Activated T-helper 1 cell treated with Interleukin-2 at 50 U/mL for 16 hours (primary cell): ENCODE measurements at places on chromosomes 12 and 14.

DNA sequence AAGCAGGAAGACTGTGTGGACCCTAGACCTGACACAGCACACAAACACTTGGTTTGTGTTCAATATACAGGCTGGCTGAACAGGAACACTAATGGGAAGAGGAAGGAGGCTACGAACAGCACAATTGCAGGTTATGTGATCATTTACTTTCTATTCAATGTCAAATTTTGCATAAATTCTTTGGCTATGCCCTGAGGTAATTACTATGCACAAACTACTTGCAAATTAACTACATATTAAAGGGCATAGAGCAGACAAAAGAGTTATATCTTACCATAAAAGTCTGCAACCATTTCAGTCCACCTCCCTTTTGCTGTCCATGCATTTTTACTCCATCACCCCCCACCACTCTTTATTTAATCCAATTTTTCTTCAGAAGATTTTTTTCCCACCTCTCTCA lies 291.2 kb upstream of the TMTC1 start:
- no peak for DNase-seq

DNA sequence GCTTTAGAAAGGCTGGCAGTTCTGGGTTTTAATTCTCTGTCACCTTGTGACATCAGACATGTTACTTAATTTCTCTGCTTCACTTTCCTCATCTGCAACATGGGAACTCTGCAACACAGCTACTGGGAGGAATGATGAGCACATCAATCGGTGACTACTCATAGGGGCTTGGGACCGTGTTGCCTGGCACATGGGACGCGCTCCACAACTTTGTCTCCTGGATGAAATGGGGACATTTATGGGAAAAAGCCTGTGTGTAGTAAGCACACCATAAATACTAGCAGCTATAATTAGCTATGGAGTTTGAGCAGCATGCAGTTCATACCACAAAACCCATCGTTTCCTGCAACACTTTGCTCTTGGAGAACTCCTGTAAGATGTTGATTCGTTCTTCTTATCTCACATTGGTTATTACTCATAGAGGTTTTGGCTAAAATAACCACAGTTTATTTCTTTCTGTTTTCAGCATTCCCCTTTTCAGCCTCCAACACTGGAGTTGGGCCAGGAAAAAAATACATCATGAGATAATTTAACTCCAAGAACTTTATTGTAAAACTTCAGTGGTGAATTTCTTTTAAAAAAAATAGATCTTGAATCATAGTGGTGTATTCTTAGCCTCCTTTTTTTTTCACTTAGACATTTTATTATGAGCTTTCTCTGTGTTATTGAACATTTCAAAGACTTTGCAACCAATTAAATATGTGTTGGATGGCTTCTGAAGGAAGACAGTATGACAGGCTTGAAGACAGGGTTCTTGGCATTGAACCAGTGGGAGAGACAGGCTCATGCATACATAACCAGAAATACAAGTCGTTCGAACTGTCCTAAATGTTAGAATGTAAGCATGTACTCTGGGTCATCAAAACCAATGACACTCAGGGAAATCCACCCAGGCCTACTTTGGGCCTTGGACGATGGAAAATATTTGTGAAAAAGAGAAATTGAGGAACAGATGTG lies 72.7 kb downstream of the RIN3 start:
- no peak for DNase-seq

DNA sequence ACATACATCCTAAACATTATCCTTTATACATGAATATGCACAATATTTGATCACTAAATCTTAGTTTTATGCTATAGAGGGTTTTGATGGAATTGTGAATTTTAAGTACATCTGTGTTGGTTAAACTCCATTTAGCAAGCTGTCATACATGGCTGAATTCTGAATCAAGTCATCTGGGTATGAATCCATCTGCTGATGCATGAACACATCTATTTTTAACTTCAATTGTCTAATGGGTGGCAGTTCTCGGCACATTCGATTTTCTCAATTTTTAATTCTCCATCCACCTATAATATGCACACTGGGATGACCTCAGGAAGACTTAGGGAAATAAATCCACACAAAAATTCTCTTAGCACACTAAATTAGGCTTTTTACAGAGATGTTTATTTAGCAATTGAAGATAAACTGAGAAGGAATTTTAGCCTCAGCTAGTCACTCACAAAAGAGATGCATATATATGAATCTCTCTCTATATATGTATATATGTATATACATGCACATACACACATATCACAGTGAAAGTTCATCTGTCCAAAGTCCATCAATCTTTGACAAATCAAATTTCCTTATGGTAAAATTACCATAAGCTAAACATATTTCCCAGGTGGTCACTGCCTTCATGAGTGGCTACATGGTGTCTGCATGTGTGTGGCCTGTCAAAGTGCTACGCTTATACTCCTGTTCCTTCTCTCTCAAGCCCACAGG lies 44.5 kb upstream of the VPS33A start:
- no peak for DNase-seq

GRCh38 chr12:76037130-76038103 lies 5.8 kb upstream of the PHLDA1 start:
- no peak for DNase-seq

DNA sequence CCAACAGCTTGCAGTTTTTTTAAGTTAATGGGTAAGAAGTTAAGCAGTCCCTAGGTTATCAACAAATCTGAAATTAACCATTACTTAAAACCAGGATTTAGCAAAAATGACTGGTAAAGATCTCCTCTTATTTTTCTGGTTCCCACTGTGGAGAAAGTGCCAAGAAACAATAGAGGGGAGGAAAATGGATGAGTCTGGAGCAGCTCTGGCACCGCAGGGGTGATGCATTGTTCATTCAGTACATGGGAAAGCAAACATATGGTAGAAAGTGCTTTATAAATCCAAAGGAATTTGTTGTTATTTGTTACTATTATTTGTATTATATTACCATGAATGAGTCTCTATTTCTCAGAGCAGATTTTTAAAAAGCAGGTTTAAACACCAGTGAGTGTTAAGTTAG lies 92.2 kb downstream of the DYRK2 start:
- DNase-seq = no peak

DNA sequence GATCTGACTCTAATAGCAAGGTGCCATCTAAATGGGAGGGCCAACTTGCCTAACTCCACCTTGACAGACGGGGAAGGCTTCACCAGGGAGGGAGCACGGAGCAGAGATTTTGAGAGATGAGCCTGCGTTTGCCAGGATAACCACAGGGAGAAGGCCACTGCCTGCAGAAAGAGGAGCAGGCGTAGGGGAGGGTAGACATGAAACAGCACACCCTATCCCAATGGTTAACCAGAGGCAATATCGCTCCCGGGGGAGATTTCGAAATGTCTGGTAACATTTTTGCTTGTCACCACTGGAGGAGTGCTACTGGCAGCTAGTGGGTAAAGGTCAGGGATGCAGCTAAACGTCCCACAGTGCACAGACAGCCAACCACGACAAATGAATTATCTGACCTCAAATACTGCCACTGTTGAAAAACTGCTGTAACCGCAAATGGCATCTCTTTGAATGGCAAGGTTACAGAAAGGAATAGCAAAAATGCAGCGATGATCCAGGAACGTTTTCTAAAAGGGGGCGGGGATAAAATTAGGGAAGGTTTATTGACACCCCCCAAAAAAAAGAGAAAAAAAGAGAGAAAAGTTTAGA lies 126.0 kb upstream of the ATF7IP start:
- no peak for DNase-seq

GRCh38 chr12:44628180-44628579 lies 247.9 kb downstream of the NELL2 start:
- DNase-seq = no peak

GRCh38 chr14:61953602-61954001 lies 191.4 kb downstream of the SNAPC1 start:
- no peak for DNase-seq

DNA sequence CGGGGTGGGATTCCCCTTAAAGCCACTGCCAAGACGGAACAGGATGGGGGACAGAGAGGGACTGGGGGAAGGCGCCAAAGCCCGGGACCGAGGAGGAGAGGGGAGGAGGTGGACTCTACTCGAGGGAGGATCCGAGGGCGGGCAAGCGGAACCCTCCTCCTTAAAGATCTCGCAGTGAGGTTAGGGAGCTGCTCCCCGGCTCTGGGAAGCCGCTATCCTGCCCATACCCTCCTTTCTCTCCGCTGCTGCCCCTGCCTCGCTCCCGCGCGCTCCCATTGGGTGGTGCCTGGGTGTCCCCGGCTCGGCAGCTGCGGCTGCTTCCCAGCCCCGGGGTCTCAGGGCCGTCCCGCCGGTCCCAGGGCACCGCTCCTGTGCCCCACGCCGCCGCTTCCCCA lies 16.4 kb downstream of the KRT18 start:
- no peak for DNase-seq

DNA sequence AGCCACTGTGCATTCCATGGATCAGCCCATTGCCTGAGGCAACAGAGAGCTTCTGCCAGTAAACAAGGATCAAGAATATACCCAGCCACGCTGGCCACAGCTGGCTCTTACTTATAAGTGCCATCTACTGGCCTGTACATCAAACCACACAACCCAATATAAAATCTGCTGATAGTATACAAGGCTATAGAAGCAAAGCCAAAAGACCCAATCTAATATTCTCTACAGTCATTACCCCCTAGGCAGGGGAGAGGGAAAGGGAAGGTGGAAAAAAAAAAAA lies 4.4 kb upstream of the FAM186B start:
- DNase-seq = no peak

DNA sequence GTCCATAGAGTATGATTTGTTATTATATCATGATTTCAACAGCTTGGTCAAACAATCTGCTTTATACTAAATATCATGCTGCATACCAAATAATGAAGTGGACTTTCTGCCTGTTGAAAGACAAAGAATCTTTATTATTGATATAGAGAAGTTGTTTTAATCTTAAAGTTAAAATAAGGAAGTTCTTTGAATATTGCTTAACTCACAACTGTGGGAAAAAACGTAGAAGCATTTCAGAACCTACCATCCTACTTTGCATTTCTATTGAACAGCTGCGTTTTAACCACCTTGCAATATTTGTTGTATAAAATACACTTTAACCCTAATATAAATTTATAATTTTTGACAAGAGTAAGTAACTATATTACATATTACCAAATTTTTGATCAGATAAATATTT lies 22.9 kb upstream of the ARL1 start:
- no peak for DNase-seq

DNA sequence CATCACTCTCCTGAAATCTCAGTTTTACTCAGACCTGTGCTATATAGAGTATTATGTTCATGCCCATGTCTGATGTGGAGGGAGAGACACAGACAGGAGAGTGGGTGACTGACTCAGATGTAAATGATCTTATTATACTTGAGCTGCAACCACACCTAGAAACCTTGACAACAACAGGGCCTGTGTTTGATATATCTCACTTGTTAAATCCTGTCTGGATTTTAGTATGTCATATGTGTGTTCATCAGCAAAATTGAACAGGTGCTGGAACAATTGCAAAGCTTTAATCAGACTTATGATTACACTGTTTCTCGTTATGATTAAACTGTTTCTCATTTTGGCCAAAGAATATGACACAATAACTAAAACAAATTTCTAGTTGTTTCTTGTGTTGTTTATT lies 37.7 kb downstream of the DIP2B start:
- DNase-seq = no peak

DNA sequence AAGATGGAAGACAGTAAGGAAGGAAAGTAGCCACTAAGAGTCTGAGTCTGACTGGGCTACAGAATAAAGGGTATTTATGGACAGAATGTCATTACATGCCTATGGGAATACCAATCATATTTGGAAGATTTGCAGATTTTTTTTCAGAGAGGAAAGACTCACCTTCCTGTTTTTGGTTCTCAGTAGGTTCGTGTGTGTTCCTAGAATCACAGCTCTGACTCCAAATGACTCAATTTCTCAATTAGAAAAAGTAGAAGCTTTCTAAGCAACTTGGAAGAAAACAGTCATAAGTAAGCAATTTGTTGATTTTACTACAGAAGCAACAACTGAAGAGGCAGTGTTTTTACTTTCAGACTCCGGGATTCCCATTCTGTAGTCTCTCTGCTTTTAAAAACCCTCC lies 15.4 kb upstream of the PAPLN start:
- DNase-seq = no peak

DNA sequence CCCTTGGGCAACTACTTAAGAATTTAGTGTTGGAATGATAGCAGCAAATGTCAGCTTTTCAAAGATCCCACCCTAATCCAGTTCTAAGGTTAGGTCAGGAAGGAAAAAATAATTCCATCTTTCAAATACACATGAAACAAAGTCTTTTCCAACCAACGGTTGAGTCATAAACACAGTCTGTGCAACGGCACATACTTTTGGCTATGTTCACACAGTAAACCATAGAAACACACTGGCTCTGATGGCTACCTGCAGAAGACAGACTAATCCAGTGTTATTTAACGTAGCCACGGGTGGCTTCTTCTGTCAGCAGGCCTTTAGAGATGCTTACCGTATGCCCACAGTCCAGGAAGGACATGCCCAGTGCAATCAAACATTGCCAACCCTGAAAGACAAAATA lies 35.7 kb downstream of the HIGD1C start:
- no peak for DNase-seq

DNA sequence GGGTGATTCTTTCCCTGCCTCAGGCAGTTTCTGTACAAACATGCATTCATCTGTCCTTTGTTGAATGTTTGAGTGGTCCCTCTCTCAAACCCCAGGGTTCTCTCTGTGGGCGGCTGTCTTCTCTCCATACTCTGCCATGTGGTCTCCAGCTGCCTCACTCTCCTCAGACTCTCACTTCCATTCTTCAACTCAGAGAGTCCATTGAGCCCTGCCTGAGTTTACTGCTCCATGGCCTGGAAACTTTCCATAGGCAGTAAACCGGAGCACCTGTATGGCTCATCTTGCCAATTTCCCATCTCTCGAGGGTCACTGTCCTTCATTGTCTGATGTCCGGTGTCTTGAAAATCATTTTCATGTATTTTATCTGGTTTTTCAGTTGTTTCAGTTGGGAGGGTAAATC lies 11.3 kb downstream of the C14orf132 start:
- DNase-seq = no peak

- no peak for DNase-seq
Observed at GRCh38 chr14:38838049-38838978, 264.7 kb downstream of the SEC23A start.

GRCh38 chr14:92759679-92760523 lies 11.5 kb upstream of the LGMN start:
- no peak for DNase-seq

GRCh38 chr12:11684393-11684792 lies 34.9 kb downstream of the ETV6 start:
- no peak for DNase-seq

DNA sequence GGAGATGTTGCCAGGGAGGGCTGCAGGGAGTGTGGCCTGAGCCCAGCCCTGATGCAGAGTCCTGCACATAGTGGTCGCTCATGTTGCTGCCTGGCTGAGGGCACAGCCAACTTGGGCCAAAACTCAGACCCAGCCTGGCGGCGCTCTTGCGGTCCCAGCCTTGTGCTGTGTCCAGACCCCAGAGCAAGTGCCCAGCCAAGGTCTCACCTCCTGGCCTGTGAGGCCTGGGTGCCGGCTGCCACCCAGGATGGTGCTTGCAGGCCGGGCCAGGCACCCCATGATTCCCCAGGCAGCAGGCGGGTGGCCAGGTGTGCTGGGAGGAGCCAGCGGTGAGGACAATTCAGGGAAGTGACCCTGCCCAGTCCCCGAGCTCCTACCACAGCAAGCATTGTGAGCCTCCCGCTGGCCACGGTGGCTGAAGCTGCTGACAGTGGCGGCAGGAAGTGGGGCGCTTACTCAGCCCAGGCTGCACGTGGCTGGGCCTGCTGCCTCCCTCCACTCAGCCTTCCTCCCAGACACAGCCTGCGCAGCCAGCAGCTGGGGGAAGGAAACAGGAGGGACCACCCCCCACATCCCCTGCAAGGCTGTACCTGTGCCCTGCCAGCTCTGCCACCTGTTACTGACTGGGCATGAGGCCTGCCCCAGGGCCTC lies 17.7 kb upstream of the PGF start:
- no peak for DNase-seq

- DNase-seq = no peak
Observed at GRCh38 chr12:32947206-32948067, 50.9 kb upstream of the PKP2 start.
